Tibial nerve (tissue), 4 donors: ENCODE measurements at places on chromosomes 4 and X. TPM values are rescaled to one million over a fixed set of nuclear protein-coding genes. Genes with fewer than 3 reads are reported as not detected.

ZBTB49 gene
- 9.4 TPM for total RNA-seq

DNA sequence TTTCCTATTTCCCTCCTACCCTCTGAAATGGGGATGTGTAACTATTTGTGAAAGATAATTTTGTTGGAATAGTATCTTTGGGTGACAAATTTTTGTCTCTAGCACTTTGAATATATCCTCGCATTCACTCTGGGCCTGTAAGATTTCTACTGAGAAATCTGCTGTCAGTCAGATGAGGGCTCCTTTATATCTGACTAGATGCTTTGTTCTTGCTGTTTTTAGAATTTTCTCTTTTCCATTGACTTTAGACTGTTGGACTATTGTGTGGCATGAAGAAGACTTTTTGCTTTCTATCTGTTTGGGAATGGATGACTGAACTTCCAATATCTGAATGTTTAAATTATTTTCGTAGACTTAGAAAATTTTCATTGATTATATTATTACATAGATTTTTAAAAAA, 54.2 kb upstream of the GRID2 start:
- no peaks in the 10 kb centered on the region for H3K36me3 ChIP-seq
- no peaks in the 10 kb centered on the region for H3K27me3 ChIP-seq
- no peak overlapping the region for H3K4me3 ChIP-seq
- DNase-seq: no peak
- H3K27ac ChIP-seq: no peak overlapping the region

GRCh38 chrX:52271206-52271605, 86.5 kb downstream of the MAGED4 start:
- H3K36me3 ChIP-seq: no peaks in the 10 kb centered on the region
- no peak overlapping the region for H3K4me3 ChIP-seq
- no peak for DNase-seq
- H3K4me1 ChIP-seq: no peaks in the 10 kb centered on the region
- H3K27ac ChIP-seq: no peak overlapping the region

DNA sequence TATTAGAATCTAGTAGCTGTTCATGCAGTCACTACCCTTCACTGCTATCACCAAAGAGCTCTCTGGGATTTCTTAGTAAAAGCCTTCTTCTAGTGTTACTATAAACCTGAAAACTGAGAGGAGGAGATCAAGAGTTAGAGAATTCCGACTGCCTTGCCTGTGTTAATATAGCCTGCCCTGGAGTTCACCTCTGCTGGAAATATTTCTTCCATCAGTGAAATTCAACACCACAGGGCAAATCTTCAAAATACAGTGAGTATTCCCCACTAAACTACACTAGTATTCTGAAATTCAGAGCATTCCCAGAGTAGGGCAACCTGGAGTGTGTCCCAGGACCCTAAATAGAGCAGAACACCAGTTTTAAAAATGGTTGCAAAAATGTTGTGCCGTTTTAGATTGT, 301.1 kb downstream of the ARHGAP24 start:
- H3K27me3 ChIP-seq: no peaks in the 10 kb centered on the region
- no peak for DNase-seq
- H3K4me1 ChIP-seq: peaks cover 3% of the 10 kb centered on the region
- no peak overlapping the region for H3K27ac ChIP-seq
- H3K4me3 ChIP-seq: no peak overlapping the region

- H3K27me3 ChIP-seq: no peaks in the 10 kb centered on the region
- H3K4me1 ChIP-seq: no peaks in the 10 kb centered on the region
- H3K4me3 ChIP-seq: no peak overlapping the region
- no peak for DNase-seq
- H3K27ac ChIP-seq: no peak overlapping the region
Measured at GRCh38 chr4:162685410-162685809, 481.3 kb downstream of the NAF1 start.
